Non-pigmented ciliary epithelial cell (primary cell): ENCODE measurements at places on chromosomes 16 and 17.
A peak's percentile ranks its signal among the peaks of the same experiment; 100 is the strongest.

DNA sequence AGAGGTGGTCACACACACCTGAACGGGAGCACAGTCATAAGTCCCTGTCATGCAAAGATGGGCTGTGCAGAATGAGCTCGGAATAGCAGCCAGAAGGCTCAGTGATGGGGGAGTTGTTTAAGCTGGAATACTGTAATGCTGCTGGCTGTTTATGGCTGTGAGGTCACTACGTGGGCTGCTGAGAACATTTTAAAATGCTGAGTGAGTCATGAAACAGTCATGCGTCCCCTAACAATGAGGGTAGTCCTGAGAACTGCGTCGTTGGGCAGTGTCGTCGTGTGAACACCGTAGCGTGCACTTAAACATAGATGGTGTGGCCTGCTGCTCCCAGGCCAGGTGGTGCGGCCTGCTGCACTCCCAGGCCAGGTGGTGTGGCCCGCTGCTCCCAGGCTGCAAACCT, 39.7 kb downstream of the TBCD start:
- peak; percentile 83 for DNase-seq

GRCh38 chr17:7750321-7750821, 32.8 kb downstream of the DNAH2 start:
- DNase-seq: peak; percentile 64

DNA sequence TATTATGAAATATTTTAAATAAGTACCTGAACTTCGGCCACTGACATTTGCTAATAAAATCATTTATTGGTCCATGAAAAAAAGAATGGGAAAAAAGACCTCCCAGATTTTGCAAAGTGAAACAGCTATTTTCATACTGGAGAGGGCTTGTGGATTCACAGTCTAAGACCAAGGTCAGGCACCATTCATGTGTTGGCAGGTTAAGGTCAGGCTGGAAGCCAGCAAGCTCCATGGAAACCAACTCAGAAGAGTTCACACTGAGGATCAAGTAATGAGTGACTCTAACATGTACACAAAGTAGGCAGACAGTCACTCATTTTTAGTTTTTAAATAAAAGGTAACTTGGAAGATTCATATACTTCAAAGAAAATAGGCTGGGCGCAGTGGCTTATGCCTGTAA, 3.4 kb downstream of the DNAJA2 start:
- no peak for DNase-seq

GRCh38 chr17:52648995-52649394, 490.5 kb upstream of the CA10 start:
- no peak for DNase-seq

- no peak for DNase-seq
These were observed 48.5 kb downstream of the ARHGAP27 start for GRCh38 chr17:45384047-45384788.

- no peak for DNase-seq
These were observed 7.4 kb upstream of the FLYWCH1 start for GRCh38 chr16:2904100-2904921.

GRCh38 chr16:57984443-57985203, 13.7 kb upstream of the CNGB1 start:
- no peak for DNase-seq

DNA sequence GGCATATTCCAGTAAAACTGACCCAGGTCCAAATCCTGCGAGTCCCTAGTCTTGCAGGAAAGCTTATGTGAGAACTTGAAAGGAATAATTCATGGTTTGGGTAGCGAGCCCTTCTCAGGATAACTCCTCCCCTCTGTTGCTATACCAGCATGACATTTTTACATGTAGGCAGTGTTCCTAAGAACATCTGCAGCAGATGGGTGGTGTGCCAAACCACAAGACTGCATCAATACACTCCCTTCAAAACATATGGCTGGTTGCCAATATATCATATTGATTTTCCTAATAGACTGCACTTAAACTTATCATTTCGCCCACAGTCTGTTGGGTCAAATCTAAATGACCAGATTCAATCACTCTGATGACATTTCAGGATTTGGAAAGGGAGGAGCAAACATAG, 19.9 kb downstream of the PSME3IP1 start:
- no peak for DNase-seq

DNA sequence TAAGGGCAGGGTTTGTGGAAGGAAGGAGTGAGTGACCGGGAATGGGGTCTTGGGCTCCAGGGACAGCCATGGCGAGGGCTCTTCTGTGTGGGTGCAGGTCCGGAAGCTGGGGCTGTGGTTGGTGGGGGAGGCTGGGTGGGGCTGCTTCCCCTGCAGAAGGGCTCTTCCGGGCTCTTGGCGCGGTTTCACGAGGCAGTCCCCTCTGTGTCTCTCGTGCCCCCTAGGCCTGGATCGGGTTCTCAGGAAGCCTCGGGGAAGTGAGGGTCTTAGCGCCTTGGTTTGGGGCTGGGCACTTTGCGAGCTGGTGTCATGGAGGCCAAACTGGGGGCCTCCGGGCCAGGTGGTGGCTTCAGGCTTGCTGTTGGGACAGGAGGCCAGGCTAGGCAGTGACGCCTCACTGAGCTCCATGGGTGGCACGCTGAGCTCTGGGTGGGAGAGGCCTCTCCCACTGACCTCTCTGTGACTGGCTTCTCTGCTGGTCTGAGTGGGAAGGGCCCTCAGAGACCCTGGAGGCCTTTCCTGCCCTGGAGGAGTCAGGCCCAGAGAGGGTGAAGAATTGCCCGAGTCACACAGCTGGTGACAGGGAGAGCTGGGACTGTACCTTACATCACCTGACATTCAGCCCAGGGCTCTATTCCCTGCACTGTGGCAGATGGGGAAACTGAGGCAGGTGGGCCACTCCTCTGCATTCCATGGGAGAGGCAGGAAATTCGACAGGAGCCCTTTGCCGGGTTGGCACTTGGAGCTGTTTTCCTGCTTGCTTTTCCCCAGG, 8.2 kb downstream of the ADCY7 start:
- DNase-seq: no peak

DNA sequence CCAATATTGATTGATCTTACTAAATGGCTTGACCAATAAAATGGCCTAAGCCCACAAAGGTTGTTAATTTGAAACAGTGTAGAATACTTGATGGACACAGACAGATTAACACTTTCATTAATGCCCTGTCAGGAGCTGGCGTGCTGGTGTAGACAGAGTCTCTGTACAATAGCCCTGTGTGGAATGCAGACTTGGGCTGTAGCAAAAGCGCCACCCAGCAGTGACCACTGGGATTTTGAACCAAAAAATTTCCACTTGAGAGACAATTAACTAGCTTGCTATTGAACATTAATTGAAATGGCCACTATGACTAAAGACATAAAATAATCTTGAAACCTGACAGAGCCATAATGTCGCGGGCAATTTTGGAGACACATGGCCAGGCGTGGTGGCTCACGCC, 19.7 kb upstream of the GUCY2D start:
- no peak for DNase-seq

DNA sequence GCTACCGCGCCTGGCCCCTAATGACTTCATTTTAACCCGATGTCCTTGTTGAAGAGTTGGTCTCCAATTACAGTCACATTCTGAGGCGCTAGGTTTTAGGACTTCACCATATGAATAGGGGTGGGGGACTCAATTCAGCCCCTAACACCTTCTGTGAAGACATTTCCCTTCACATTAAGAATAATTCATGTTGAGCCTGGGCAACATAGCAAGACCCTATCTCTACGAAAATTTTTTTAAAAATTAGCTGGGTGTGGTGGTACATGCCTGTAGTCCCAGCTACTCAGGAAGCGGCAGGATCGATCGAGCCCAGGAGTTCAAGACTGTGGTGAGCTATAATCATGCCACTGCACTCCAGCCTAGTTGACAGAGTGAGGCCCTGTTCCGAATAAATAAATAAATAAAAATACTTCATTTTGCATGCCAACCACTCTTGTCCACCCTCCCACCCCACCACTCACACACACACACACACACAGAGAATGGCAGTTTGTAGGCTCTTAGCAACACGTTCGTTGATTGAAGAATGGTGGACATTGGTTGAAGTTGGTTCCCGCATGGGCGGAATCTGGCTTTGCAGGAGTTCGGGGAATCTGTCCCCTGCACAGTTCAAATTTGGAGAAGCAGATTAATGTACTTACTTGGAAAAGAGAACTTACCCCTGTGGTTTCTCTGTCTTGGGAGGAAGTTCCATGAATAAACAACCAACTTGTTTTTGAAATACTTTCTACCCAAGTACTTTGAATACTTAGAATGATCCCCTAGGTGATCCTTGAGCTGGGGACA, 27.8 kb upstream of the TVP23A start:
- no peak for DNase-seq

DNA sequence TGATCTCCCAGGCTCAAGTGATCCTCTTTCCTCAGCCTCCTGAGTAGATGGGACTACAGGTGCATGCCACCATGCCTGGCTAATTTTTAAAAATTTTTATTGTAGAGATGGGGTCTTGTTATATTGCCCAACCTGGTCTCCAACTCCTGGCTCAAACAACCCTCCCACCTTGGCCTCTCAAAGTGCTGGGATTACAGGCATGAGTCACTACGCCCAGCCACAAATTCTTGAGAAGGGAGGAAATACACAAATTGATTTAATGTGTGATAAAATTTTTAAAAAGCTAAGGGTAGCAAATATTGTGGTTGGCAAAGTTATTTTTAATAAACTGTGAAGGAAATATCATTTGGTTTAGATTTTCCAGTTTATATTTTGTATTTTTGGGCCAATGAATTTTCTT, 9.6 kb downstream of the ITGAD start:
- DNase-seq: no peak

DNA sequence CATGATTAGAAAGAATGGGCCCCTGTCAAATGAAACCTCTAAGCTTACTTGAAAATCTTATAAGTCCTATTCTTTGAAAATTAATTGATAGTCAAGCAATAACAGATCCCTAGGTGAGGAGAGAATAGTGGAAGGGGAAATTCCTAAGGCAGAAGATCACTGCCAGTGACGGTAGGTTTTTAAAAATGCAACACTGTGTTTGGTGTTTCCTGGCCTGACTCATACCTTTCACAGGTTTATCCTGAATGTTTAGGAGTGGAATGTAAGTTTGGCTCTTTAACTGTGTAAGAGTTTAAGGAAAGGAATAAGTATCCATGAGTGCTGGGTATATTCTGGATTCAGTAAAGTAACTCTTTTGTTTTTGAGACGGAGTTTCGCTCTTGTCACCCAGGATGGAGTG, 23.8 kb downstream of the HAPSTR1 start:
- DNase-seq: no peak

- DNase-seq: no peak
These were observed 1.4 kb upstream of the MAP1LC3B start for GRCh38 chr16:87390641-87391323.

DNA sequence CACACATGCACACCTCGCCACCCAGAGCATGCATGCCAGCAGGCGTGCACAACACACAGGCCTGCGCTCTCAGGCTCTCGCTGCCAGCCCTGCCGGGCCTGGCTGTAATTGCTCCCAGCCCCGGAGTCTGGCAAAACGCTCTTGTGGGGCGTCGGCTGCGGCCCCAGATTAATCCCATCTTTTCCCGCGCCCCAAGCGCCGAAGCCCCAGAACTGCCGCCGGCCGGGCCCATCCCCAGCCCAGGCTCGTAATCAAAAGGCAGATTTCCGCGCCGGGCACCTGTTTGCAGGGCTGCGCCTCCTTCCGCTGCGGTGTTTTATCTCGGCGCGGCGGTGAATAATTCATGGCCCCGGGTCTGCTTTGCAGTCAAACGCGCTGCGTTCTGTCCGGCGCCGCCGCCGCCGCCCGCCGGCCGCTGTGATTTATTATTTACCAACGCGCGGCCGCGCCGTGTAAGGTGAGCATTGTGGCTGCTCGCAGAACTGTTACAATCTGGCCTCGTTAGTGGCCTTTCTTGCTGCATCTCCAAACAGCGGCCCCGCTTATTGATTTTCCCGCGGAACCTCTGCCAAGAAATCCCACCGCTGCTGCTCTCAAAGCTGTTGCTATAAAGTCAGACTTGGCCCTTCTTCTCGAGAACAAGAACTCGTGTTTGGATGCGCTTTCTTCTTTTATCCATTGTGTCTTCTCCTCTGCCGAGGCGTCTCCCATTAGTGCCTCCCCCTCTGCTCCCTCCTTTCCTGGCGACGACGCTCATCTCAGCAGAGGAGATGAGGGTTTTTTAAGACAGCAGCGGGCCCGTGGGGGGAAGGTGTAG, 126.1 kb downstream of the IRX5 start:
- no peak for DNase-seq

DNA sequence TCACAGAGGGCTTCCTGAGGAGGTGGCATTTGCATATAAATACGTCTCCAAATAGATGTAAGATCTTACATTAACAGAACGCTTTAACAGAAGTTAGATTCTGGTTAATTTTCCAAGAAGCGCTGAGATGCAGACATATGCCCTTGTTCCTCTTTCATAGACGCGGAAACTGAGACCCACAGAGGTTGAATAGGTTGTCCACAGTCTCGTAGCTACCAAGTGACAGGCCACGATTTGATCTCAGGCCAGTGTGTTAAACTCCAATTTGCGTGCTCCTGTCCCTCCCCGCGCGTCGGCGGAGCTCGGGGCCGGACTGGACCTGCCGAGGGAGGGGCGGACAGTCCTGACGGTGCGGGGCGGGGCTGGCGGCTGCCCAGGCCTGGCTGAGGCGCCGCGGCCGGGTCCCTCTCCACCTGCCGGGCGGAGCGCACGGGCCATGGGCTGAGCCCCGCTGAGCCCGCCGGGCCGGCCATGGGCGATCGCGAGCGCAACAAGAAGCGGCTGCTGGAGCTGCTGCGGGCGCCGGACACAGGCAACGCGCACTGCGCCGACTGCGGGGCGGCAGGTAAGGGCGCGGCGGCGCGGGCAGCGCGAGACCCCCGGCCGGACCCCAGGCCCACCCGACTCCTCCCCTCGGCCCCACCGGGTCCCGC, at the start of gene ADAP2:
TSS of gene ADAP2 (plus strand) at position 402 of the 653 bp plus-strand sequence. CDS start at position 472, 70 bp downstream.
- no peak for DNase-seq

DNA sequence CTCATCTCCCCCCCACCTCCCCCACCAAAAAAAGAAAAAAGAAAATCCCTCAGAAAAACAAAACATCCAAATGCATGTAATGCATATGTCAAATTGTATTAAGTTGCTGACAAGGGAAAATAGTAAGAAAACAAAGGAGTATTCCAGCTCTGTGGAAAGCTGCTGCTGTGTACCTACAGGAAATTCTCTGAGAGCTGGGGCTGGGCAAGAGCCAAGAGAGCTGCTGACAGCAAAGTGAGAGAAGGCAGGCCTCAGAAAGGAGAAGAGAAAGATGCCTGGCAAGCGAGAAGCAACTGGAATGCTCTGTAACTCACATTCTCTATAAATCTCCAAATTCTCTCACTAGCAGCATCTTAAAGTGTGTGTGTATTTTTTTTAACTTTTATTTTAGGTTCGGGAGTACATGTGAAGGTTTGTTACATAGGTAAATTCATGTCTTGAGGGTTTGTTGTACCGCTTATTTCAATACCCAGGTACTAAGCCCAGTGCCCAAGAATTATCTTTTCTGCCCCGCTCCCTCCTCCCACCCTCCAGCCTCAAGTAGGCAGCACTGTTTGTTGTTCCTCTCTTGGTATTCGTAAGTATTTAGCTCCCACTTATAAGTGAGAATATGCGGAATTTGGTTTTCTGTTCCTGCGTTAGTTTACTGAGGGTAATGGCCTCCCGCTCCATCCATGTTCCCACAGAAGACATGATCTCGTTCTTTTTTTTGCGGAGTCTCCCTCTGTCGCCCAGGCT, 24.4 kb downstream of the CNTROB start:
- no peak for DNase-seq
